ENCODE measurements at places on chromosomes 5 and 9.
A peak's percentile ranks its signal among the peaks of the same experiment; 100 is the strongest.

DNA sequence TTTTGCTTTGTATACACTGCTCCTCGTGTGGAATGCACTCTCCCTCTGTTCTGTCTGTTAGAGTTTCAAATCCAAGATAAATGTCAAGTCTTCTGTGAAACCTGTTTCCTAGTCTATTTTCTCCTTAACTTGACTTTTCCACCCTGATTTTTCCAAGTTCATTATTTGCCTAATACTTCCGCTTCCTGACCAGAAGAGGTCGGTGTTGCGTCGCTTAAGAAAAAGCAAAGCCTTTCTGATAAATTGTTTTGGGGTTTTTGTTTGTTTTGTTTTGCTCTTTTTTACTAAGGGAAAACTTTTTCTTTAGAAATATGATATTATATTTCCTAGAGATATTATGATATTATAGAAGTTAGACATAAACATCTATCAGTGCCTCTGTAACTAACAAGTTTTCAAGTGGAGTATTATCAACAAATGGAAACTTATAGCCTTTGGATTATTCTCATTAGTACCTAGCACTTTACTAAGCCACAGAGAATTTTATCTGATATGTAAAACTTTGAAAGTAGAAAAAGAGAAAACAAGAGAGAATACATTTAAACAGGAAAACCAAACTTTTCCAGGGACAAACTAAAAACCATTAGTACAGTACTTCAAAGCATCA, 55.8 kb downstream of the PHAX start:
- DNase-seq, result peak; percentile 33

- no peak for DNase-seq
Observed at GRCh38 chr5:78601559-78602314, 46.8 kb downstream of the LHFPL2 start.

- no peak for DNase-seq
Observed at GRCh38 chr5:77637170-77637997, 1.1 kb downstream of the OTP start.

- DNase-seq, result no peak
Observed at GRCh38 chr5:93570294-93571113, 10.5 kb downstream of the NR2F1-AS1 start.

DNA sequence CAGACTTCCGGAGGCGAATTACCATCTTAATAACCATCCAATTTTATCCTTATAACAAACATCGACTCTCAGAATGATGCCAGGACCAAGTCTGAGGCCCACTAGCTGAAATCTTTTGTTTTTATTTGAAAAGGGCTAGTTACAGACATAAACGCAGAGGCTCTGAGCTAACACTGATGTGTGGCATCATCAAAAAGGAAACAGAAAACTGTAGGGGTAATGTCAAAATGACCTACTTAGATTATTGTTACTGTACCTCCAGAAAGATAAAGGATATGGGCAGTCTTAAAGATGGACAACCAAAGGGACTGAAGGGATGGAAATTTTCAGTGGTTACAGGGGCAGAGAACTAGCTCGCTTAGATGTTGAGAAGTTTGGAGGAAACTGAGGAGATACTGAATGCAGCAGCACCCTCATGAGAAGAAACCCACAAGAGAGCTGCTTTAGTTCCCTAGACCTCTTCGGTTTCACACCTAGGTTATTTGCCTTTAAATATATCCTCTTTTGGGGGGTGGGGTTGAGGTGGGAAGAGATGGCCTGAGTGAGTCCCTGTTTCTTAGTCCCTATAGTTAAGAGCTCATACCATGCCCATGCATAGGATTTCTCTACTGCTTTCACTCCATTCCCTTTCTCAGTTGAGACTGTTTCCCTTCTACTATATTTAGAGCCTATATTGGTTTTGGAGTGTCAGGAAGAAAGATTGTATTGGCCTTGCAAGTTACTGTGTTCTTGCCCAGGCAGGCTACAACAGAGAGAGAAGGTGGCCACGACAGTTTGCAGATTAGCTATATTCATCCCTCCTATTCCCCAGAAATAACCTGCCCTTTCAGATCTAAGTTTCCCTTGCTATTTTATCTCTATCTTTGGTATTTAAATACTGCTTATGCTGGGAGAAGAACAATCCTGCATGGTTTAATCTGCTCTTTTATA, 320.4 kb upstream of the EFNA5 start:
- no peak for DNase-seq

- no peak for DNase-seq
Observed at GRCh38 chr5:75481024-75481423, 30.4 kb downstream of the CERT1 start.

DNA sequence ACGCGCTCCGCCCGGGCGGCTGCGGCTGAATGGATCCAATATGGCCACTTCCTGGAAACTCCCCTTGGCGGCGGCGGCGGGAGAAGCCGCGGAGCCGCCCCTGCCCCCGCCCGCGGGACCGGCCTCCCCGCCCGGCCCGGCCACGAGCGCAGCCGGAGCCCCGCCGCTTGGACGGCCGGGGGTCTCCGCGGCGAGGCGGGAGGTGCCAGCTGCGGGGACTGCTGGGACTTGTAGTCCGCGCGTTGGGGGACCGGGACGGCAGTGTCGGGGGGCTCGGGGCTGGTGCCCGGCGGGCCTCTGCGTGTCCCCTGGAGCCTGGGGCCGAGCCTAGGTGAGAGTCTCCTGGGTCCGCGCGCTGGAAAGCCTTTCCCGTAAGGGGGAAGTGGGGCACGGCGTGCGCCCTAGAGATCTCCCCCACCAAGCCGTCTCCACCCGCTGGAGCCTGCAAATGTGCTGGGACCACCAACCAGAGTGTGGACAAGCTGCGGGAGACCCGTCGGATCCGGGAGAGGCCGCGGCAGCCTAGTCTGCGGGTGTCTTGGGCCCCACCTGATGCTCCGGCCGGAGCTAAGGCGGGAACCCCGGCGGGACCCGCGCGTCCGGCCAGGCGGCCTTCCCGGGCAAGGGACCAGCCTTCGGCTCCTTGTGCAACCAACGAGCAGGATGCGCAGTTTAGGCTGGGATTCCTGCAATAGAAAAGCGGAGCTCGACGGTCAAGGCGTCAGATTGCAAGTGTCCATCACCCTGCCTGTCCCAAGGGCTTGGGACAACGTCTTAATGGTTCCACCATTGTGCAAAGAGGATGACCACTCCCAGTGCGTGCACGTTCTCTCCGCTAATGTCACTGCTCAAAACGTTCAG, at the start of gene SEPTIN8:
Gene SEPTIN8, minus strand, starts transcription at position 31 of the 861 bp plus-strand sequence. CDS start 102 bp downstream, outside the sequence.
- DNase-seq, result no peak

- no peak for DNase-seq
Observed at GRCh38 chr5:149794041-149794440, 63.9 kb downstream of the PPARGC1B start.

Data from Jurkat, Clone E6-1 (cell line).